ENCODE measurements at places on chromosomes 7 and 10. TPM values are rescaled to one million over a fixed set of nuclear protein-coding genes. Genes with fewer than 3 reads are reported as not detected.

DNA sequence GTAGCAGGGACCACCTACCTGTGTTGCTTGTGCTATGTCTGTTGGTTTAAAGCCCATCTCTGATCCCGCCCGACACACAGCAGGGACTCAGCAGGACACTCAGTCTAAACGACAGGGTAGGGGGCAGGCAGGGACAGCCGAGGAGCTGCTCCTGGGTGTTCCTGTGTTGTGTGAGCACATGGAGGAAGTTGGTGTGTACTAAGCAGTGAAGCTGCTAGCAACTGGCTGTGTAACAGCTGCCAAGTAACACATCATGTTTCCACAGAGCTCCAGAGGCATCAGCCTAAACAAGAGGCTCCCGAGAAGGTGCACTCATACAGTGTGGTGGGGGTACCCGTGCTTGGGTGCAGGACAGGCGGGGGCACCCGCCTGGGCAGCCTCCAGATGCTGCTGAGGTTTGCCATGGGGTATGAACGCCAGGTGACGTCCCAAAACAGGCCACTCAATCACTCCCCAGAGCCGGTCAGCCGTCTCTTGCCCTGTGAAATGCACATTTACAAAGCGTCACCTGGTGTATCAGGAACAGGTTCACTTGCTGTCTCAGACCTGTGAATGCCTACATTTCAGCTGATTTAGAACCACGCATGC lies 59.6 kb downstream of the PTPRN2 start:
- no peak for DNase-seq

HKDC1 gene
- total RNA-seq = not detected

GLCCI1 gene
- total RNA-seq = 6.6 TPM

DNA sequence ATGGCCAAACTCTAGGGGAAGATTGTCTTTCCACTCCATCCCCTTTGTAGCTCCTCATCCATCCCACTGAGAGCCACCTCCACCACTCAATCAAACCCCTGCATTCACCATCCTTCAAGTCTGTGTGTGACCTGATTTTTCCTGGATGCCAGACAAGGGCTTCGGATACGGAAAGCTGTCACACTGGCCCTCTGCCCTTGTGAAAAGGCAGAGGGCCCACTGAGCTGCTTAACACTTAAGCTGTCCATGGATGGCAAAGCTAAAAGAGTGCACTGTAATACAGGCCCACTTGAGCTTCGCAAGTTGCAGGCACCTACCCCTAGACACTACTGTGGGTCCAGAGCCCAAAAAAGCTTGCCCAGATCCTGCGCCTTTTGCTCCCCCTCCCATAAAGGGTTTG lies 237.2 kb downstream of the MAGI2 start:
- no peak for DNase-seq

UBE3C gene
- total RNA-seq = 101 TPM

GTF2IRD1 gene
- 29.6 TPM for total RNA-seq

- DNase-seq = no peak
These were observed 45.2 kb upstream of the MSMB start for GRCh38 chr10:46091080-46091827.

Measured in esophagus squamous epithelium (tissue), 5 donors.